Ammon's horn (tissue), 1 donor: ENCODE measurements at places on chromosomes 16 and 17.

GRCh38 chr17:46979147-46979863 lies at the start of gene RPRML:
TSS of gene RPRML (minus strand) at chr17:46979253. CDS start at chr17:46979007, 246 bp downstream.
- peak; percentile 35 for DNase-seq

DNA sequence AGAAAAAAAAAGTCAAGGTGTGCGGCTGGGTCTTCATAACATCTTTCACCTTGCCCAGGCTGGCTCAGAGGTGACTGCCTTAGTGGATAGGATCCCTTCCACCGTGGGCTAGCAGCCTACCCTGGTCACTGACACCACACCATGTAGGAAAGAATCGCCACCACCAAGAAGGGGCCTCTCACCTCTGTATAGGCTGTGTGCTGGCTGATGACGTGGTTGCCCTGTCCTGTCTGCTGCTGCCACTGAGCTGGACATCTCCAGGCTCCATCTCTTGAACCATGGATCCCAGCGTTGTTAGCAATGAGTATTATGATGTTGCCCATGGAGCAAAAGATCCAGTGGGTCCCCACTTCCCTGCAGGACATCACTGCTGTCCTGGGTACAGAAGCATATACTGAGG lies at the start of gene GPR142:
TSS of gene GPR142 (plus strand) at position 301 of the 400 bp plus-strand sequence. CDS start 2,035 bp downstream, outside the sequence.
- DNase-seq: no peak

- no peak for DNase-seq
Measured at GRCh38 chr17:71881041-71881440, 239.8 kb upstream of the SOX9 start.

- no peak for DNase-seq
Measured at GRCh38 chr17:73128496-73128895, 36.0 kb upstream of the SLC39A11 start.

- peak; percentile 36 for DNase-seq
Measured at GRCh38 chr17:33520426-33521330, 227.6 kb upstream of the ASIC2 start.

DNA sequence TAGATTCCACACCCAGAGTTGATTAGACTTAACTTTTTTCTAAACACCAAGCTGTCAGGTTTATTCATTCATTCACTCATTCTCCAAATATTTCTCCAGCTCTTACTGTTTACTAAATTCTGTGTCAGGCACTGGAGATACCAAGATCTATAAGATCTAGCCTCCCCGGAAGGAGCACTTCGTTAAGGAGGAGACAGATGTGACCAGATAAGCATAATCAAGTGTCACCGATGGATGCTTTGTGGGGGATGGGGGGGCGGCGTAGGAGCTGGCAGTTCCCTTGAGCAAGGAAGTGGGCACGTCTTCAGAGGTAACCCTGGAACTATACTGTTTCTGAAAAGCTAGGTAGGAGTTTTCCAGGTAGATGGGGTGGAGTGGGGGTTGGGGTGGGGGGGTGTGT lies 3.8 kb upstream of the RPL26 start:
- no peak for DNase-seq

GRCh38 chr16:84970447-84971127 lies 40.7 kb downstream of the ZDHHC7 start:
- DNase-seq: peak; percentile 86

DNA sequence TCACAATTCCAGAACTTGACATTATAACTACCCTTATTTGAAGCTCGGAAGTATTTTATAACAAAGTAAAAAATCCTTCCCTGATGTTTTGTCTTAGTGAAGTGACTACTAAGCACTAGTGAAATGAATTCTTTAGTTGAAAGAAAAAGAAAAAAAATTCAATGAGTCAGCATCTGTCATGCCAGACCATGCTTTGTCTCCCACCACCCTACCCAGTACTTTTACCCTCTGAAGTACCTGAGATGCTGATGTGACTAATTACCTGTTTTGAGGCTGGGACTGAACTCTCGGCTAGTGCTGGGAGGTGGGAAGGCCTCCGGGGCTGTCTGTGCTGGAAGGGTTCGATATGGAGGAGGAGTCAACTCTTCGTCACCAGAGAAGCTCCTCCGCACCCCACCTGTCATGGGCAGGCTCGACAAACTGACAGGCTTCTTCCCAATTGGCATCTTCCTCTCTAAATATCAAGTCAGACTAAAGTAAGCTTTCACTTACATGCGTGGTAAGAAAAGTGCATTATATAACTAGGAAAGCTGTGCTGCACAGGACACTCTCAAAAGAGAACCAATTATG lies 19.6 kb downstream of the NME2 start:
- no peak for DNase-seq

DNA sequence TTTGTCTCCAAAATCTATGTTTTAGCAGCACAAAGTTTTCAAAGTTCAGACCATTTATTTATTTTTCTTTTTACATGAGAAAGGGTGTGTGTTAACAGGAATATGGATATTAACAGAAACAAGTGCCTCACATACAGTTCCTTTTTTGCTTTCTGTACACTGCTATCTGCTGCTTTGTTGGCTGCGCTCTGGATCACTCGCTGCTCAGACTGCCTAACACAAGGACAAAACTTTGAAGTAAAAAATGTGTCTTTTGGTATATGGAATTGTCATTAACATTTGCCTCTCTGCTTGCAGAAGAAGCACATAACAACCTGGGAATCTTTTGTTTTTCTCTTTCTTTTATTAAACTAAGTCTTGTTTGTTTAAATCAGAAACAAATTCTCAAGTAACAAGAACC lies 262.8 kb downstream of the ZFHX3 start:
- DNase-seq: no peak

GRCh38 chr17:42937712-42938596 lies 26.3 kb downstream of the AARSD1 start:
- peak; percentile 71 for DNase-seq

- no peak for DNase-seq
Measured at GRCh38 chr17:82408288-82408937, 9.7 kb upstream of the HEXD start.

DNA sequence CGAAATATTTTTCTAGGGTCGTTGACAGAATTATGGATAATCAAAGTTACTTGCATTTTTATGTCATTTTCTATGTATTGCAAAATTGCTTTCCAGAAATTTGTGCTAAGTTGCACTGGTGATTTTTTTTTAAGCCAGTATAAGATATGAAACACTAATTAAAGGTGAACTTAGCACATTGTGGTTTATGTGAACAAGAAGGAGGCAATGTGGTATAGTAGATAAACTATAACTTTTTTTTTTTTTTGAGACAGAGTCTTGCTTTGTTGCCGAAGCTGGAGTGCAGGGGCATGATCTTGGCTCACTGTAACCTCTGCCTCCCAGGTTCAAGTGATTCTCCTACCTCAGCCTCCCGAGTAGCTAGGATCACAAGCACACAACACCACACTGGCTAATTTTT lies 13.2 kb downstream of the DGKE start:
- DNase-seq: no peak

DNA sequence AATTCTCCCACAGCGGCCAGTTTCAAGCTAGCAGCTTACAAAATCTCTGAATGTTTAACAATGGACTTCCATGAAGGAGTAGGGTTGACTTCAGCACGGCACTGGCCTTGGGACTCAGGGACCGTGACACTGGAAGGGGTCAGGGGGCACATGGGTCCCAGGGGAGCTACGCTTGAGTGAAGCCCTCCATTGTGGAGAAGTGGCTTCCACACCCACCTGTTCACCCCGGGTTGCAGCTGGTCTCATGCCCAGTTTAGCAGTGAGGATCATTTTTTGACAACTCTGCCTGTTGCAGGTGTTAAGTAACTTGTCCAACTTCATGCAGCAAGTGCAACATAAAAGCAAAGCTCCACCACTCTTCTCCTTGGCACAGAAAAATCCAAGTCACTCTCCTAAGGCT lies 510.2 kb downstream of the CDH13 start:
- DNase-seq: no peak

DNA sequence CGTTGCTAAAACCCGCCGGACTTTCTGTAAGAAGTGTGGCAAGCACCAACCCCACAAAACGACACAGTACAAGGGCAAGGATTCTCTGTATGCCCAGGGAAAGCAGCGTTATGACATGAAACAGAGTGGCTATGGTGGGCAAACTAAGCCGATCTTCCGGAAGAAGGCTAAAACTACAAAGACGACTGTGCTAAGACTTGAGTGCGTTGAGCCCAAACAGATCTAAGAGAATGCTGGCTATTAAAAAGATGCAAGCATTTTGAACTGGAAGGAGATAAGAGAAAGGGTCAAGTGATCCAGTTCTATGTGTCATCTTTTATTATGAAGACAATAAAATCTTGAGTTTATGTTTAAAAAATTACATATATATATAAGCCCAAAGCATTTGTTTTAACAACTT lies 20.3 kb downstream of the HELZ start:
- no peak for DNase-seq

- no peak for DNase-seq
Measured at GRCh38 chr16:57529391-57530103, 6.8 kb downstream of the CCDC102A start.

- DNase-seq: no peak
Measured at GRCh38 chr17:8155231-8155995, 3.2 kb upstream of the PER1 start.

DNA sequence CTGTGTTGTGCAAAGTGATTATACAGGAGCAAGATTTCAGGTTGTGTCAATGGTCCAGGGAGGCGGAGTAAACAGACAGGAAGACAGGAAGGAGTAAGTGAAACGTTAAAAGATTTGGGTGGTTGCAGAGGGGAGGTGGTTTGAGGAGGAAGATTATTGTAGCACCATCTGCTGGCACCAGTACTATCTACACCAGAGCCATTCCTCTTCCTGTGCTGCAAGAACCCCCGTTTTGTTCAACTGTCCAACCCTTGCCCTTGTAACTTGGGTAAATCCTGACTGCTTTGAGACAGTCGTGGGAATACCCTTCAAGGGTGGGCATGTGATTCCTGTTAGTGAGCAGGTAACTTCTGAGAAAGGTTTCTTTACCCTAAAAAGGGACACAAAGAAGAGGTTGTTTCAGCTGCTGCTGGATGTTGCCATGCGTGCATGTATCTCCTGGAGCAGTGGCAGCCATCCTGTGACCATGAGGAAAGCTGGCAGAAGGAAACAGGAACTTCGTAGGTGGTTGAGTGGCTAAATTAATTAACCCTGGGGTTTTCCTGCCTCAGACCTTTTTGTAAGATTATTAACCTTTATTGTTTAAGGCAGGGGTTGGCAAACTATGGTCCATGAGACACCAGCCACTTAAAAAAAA lies 124.1 kb downstream of the PRKCA start:
- DNase-seq: no peak

DNA sequence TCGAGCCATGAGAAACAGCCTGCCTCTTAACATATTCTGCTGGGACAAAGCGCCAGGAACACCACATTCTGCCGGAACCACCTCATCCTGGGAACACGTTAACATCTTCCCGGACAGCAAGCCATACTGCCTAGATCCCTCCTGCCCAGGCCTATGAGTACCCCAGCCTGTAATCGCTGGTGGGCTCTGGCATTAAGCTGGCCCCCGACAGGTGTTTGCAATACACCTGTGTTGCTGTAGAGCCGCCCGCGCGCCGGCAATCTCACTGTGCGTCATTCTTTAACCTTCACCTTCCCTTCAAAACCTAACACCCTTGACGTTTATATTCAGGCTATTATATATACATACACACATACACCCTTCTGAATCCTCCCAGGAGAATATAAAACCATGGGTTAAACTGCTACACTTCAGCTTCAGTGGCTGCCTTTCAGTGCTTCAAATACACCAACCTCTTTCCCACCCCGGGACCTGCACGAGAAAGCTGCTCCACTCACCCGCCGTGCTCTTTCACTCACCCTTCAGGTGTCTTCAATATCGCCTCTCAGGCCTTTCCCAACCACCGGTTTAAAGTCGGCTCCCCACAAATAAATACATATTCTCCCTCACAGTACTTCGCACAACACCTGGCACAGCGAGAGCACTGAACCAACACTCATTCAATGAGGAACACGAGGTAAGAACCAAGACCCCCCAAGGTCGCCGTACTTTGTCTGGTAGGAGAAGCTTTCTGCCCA lies 1.0 kb upstream of the ENDOV start:
- no peak for DNase-seq

DNA sequence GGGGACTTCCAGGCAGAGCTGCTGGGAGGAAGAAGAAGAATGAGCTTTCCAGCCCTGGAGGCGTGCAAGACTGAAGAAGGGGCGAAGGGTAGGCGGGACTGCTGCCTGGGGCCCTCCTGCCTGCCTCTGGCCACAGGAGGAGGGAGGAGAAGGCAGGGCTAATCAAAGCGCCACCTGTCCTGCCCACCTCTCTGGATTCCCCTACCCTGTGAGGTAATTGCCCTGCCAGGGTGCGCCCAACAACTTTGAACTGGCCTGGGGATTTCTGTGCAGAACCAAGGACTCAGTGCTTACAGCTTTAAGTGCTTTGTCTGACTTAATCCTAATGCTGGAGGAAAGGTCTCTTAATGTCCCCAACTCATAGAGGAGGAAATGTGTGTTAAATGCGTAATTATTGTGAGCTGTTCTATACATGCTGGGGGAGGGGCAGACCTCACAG lies at the start of gene NOXO1:
TSS of gene NOXO1 (minus strand) at position 72 of the 439 bp plus-strand sequence. CDS start 290 bp downstream, outside the sequence.
- DNase-seq: no peak

- no peak for DNase-seq
Measured at GRCh38 chr16:67063008-67063407, 34.1 kb downstream of the CBFB start.

GRCh38 chr17:71458322-71458721 lies 662.5 kb upstream of the SOX9 start:
- no peak for DNase-seq

GRCh38 chr17:50181144-50181543 lies 15.3 kb downstream of the SGCA start:
- peak; percentile 85 for DNase-seq

- DNase-seq: no peak
Measured at GRCh38 chr17:78951967-78952551, 26.9 kb upstream of the TIMP2 start.

DNA sequence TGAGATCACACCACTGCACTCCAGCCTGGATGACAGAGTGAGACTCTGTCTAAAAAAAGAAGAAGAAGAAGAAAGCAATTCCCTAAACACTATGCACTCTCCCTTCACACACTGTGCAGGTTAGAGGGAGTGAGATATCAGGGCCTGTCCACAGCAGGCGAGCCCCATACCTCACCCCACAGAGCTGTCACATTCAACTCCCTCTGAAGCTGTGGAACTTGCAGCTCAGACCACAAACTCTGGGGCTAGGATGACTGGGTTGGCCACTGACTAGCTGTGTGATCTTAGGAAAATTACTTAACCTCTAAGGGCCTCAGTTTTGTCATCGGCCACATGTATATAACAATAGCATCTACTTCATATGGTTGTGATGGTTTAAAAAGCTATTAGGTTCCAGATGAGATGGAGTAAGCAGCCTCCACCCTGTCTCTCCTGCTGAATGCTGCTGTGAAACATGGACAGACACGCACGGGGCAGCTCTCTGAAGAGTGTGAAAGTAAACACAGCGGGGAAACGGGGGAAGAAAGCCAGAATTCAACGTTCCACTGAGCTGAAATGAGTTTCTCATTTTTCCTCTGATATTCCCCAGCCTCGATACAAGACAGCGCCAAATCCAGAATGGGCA lies 13.6 kb upstream of the PYY start:
- no peak for DNase-seq

GRCh38 chr17:59454633-59455105 lies 110.7 kb upstream of the DHX40 start:
- DNase-seq: no peak

DNA sequence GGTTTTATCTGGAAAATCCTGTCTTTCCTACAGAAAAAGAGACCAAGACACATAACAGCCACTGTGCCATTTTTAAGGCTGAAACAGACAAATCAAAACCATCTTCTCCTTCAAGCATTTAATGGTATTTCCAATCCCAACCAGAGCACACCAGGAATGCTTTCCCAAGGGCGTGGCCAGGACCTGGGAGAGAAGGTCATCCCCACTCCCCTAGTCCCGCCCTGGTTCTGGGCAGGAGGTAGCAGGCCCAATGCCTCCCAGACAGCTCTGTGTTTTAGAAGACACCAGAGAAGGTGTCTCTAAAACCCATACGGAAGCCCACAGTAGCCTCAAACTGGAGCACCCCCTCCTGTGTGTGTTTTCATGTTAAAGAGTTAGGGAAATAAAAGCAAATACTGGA lies 214.4 kb downstream of the ZFHX3 start:
- DNase-seq: no peak
